ENCODE measurements at places on chromosomes 7 and 10.

GRCh38 chr10:1100691-1101368, 44.6 kb downstream of the WDR37 start:
- DNase-seq: no peak

- DNase-seq: no peak
These were observed 6.3 kb downstream of the PRF1 start for GRCh38 chr10:70596110-70596798.

DNA sequence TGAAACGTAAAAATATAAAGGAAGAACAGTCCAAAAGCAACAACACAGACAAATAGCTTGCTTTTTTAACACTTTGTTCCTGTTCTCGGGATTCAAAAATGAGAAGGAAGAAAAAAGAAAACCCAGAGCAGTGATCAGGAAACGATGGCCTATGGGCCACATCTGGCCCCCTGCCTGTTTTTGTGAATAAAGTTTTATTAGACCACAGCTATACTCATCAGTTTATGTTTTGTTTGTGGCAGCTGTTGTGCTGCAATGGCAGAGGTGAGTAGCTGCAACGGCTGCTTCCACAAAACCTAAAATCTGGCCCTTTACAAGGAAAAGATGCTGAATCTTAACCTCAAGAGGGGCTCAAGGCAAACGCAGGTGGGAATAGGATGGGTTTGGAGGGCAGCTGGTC, 96.4 kb downstream of the CCDC3 start:
- no peak for DNase-seq

DNA sequence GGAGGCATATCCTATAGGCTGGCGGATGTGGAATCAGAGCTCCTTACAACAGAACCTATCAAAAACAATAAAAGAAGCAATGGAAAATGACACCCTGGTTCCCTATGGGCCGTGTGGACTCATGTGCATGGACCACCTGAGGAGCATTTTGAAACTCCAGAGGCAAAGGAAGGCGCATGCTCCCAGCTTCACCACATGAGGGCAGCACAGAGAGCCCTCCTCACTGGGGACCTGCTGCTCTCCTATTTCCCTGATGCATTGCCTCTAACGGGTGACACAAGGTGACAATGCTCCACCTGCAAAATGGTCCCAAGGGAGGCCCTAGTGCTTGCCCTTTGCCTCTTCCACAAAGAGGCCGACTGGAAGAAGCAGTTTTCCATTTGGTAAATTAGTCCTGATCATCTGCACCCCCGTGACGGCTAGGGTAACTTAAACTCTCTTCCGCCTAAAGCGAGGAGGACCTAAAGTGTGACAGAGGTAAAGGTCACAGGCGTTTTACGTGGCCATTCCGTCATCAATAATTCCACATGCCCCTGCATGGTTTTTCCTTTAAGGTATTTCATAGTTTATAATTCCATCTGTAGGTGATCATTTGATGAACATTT, 67.7 kb downstream of the GPAM start:
- DNase-seq: peak; percentile 10

DNA sequence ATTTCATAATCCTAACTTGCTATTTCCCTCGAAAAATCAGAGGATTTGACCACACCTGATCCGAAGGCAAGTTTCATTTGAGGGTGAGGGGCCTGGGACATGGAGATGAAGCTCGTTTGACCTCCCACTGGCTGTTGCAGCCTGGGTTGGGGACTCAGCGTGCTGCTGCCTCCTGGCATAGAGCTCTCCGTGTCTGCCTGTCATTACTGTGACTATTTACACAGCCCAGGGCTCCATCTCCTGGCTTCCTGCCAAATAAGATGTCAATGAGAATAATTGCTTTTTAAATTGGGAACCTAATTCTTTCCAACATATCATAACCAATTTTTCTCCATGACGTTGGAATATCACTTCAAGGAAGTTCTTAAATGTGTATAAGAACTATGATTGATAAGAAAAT, 139.3 kb upstream of the COBL start:
- no peak for DNase-seq

GRCh38 chr10:14294347-14295059, 36.2 kb downstream of the FRMD4A start:
- DNase-seq: no peak

GRCh38 chr10:93993782-93994437, at the start of gene PLCE1:
PLCE1 (plus strand) TSS chr10:93993931; CDS start chr10:94031047, 37,116 bp downstream.
- no peak for DNase-seq

DNA sequence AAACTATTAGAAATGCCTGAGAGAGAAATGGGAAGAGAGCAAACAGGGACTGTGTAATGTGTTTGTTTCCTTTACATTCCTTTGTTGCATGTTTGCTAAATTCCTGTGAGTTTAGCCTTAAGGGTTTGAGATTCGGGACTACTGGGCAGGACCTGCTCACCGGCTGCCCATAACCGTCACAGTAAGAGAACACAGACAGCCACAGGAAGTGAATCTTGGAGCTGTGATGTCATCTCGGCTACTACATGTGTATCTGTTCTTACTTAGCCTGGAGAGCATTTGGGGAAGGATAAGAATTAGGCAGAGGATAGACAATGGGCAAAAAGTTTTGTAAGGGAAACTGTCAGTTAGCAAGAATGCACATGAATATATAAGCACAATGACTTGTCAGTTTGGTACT, 485.1 kb upstream of the KLF6 start:
- no peak for DNase-seq

- DNase-seq: no peak
These were observed 474.1 kb downstream of the PTPRN2 start for GRCh38 chr7:158113321-158114025.

DNA sequence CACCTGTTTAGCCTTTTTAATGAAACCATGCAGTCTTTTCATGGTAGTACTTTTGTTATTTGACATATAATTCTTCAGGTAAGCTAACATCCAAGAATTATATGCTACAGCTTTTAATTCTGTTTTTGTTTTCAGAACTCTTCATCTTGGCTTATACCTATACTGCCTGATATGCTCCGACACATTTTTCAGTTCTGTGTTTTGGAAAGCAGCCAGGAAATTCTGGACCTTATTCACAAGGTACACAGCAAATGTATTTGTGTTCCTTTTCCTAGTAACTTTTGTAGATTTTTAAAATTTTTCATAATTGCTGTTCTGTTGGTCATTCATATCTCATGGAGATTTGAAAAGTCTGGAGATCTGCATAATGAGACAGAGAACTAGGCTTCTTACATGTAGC, 56.7 kb downstream of the BTAF1 start:
- no peak for DNase-seq

GRCh38 chr7:46191776-46192175, 270.7 kb upstream of the IGFBP3 start:
- DNase-seq: no peak

- no peak for DNase-seq
These were observed 487.2 kb downstream of the RPS24 start for GRCh38 chr10:78520737-78521430.
